ENCODE measurements at places on chromosomes 7 and 10.
A peak's percentile ranks its signal among the peaks of the same experiment; 100 is the strongest.

- no peak for DNase-seq
Measured at GRCh38 chr10:9296190-9296589, 1241.7 kb downstream of the GATA3 start.

GRCh38 chr7:21013765-21014539 lies 227.3 kb upstream of the SP8 start:
- DNase-seq, result no peak

DNA sequence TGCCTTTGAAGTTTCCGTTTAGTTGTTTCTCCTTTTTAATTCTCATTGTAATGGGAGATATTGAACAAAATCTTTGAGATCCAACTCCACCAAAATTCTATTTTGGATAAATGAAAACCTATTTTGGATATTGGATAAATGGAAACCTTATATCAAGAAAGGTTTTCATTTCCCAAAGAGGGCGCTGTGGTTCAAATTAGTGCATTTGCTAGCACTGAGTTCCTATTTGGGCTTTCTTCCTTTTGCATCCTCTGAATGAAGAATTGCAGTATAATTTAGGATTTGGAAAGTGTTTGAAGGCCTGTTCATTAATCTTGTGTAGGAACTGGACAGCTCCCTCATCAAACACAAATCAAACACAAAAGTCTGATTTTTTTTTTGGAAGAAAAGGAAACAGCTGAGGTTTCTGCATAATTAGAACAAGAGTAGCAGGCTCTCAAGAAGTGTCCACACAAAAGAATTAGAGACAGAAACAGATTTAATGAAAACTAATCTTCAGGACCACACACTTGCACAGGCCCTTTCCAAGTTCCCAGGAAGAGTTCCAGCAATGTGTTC lies 80.8 kb upstream of the KLF14 start:
- DNase-seq, result peak; percentile 22

GRCh38 chr10:129709627-129710509 lies 242.8 kb downstream of the MGMT start:
- no peak for DNase-seq

DNA sequence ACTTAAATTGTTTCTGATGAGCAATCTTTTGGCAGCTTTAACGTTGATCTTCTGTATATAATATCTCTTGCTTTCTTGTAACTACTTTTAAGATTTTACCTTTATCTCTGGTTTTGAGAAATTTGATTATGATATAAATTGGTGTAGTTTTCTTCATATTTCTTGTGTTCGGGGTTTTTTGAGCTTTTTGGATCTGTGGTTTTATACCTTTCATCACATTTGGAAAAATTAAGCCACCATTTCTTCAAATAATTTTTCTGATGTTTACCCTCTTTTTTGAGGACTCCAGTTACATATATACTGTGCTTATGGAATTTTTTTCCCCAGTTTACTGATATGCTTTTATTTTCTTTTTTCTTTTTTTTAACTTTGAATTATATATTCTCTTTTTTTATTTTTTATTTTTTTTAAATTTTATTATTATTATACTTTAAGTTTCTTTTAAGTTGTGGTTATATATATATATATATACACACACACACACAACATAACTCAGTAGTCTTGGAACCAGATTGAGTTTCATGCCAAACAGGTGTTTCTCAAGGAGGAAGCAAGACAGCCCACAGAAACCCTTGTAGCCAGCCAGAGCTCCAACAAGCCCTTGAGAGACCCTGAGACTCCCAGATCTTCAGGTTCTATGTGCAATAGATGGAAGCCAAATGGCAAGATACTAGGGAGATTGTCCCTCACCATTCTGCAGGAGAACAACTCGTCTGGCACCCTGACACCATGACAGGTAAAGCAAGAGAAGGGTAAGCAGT lies 27.5 kb upstream of the NME8 start:
- no peak for DNase-seq

GRCh38 chr7:6228361-6229229 lies 43.8 kb downstream of the CYTH3 start:
- DNase-seq, result peak; percentile 85

DNA sequence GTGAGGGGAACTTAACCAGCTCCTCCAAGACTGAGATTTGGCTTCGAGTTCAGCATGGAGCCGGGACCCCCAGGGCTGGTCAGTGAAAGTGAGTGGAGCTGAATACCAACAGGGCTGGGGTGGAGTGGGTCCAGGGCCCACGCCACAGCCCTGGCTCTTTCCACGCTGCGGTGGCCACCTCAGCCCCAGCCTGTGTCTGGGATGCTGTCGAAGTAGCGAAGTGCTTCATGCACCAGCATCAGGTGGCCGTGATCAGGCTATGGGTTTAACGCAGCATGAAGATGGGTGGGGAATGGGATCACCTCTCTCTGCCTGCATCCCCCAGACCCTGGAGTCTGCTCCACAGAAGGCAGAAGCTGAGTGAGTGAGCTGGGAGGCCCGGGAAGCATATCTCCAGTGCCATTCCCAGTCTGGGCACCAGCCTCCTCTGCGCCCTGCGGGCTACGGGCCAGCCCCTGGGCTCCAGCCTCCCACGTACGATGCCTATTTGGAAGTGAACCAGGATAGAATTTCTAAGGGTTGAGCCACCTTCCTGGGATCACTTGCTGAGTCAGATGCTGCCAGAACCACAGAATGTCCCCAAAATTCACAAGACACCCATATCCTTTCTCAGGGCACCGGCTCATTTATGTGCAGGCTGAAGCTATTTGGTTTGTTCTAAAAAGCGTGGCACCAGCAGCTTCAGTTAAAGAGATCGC lies 131.1 kb upstream of the CHST15 start:
- DNase-seq, result no peak

Measured in left kidney (tissue), 8 donors.